ENCODE measurements at places on chromosomes 4 and X. TPM values are rescaled to one million over a fixed set of nuclear protein-coding genes. Genes with fewer than 3 reads are reported as not detected.

DNA sequence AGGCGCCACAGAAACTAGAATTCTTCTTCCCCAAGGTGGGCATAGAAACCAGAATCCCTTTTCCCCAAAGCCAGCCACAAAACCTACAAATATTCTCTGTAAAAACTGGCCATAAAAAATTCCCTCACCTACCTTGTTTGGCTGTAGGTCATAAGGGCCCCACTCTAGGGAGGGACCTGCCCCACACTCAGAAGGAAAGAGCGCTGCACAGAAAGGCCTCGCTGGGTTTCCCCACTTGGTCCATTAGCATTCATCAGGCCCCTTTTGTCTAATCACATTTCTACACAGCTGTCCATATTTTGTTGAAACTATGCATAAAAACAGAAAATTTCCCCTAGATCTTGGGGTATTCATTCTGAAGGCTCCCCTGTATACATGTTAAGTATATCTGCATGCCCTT, 54.1 kb downstream of the PHKA2 start:
- H3K27ac ChIP-seq: no peak overlapping the region
- no peaks in the 10 kb centered on the region for H3K4me1 ChIP-seq
- H3K36me3 ChIP-seq: peaks cover 2% of the 10 kb centered on the region
- DNase-seq: no peak

GRCh38 chrX:122504026-122504425, 680.1 kb upstream of the GRIA3 start:
- no peak overlapping the region for H3K4me3 ChIP-seq
- no peaks in the 10 kb centered on the region for H3K4me1 ChIP-seq
- no peak overlapping the region for H3K27ac ChIP-seq
- no peak for DNase-seq
- no peaks in the 10 kb centered on the region for H3K27me3 ChIP-seq
- no peaks in the 10 kb centered on the region for H3K36me3 ChIP-seq

GRCh38 chrX:74297766-74298165, 6.2 kb upstream of the ZCCHC13 start:
- DNase-seq: no peak
- no peaks in the 10 kb centered on the region for H3K27me3 ChIP-seq
- H3K4me3 ChIP-seq: no peak overlapping the region
- no peak overlapping the region for H3K27ac ChIP-seq

DNA sequence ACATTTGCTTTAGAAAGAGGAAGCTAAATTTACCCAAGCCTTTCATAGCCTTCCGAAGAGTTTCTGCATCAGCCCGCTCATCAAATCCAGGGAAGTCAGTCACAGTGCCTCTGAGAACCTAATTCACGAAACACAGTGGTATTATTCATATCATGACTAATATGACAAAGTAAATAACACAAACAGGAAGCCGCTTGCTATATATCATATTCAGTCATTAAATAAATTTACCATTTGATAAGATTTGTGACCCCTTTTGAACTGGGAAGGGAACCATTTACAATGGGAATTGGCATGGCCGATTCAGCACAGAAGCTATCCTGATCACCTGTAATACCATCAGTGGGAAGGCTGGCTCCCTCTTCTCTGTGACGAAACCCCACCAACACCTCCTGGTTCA, 10.5 kb downstream of the ANXA5 start:
- H3K36me3 ChIP-seq: peaks cover 26% of the 10 kb centered on the region
- no peak overlapping the region for H3K27ac ChIP-seq

- no peaks in the 10 kb centered on the region for H3K4me1 ChIP-seq
- no peaks in the 10 kb centered on the region for H3K36me3 ChIP-seq
- no peak overlapping the region for H3K4me3 ChIP-seq
- DNase-seq: no peak
Observed at GRCh38 chr4:68589790-68590189, 13.7 kb upstream of the UGT2B17 start.

DNA sequence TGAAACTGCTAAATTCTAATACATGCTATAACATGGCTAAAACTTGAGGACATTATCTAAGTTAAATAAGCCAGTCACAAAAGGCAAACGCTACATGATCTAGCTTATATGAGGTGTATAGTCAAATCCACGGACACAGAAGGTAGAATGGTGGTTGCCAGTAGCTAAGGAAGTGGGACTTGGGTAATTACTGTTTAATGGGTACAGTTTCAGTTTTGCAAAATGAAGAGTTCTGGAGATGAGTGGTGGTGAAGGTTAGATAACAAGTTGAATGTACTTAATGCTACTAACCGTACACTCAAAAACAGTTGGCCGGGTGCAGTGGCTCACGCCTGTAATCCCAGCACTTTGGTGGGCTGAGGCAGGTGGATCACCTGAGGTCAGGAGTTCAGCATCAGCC, 644.5 kb upstream of the DIPK2B start:
- DNase-seq: no peak
- H3K27me3 ChIP-seq: no peaks in the 10 kb centered on the region
- H3K4me1 ChIP-seq: no peaks in the 10 kb centered on the region
- peaks cover 41% of the 10 kb centered on the region for H3K36me3 ChIP-seq
- H3K4me3 ChIP-seq: no peak overlapping the region

DNA sequence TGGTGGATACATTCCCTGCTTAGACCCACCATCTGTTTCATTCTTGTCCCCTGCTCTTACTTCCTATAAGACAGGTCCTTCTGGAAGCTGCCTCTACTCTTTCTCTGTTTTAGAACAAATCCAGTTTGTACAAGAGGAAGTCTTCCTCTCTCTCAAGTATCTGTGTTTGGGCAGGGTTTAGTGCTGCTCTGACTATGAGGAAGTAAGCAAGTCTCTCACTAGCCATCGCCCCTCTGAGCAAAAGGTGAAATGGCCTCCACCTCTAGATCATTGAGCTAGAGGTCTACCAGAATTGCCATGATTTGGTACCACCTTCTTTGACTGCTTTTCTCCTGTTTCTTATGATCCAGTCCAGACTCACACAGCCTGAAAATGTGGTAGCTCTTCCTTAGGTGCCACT, 8.4 kb downstream of the BTK start:
- H3K4me3 ChIP-seq: no peak overlapping the region
- H3K27ac ChIP-seq: no peak overlapping the region
- H3K36me3 ChIP-seq: no peaks in the 10 kb centered on the region
- H3K27me3 ChIP-seq: no peaks in the 10 kb centered on the region

DNA sequence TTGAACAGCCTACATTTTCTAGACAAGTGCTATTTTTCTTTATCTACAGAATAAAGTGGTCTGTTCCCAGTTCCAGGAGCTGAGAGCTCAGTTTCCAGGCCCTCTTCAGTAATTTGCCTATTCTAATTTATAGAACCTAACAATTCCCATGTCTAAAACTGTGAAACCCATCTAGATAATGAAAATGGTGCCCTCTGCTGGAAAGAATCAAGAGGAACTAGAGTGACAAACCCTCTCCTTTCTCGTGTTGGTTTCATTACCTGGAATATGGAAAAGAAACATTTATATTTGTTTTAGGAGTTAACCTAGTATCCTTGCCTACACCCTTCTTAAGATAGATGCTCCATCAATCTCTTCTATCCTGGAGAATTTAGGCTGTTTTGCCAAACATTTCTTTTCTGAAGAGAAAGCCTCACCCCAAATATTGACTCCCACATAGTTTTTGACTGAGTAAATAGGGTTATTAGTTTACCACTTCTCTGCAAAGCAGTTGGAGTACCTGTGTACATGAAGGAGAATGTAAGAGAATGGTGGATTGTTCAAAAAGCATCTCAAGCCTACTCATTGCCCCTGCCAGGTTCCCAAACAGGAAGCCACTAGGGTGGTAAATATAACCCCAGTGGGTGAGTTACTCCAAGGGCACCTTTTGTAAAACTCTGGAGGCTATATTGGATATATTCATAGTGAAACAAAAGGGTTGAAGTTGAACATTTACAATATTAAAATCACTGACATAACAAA, 121.6 kb downstream of the RASL11B start:
- H3K4me3 ChIP-seq: no peak overlapping the region
- H3K4me1 ChIP-seq: no peaks in the 10 kb centered on the region
- DNase-seq: no peak
- H3K36me3 ChIP-seq: no peaks in the 10 kb centered on the region
- H3K27ac ChIP-seq: no peak overlapping the region

DNA sequence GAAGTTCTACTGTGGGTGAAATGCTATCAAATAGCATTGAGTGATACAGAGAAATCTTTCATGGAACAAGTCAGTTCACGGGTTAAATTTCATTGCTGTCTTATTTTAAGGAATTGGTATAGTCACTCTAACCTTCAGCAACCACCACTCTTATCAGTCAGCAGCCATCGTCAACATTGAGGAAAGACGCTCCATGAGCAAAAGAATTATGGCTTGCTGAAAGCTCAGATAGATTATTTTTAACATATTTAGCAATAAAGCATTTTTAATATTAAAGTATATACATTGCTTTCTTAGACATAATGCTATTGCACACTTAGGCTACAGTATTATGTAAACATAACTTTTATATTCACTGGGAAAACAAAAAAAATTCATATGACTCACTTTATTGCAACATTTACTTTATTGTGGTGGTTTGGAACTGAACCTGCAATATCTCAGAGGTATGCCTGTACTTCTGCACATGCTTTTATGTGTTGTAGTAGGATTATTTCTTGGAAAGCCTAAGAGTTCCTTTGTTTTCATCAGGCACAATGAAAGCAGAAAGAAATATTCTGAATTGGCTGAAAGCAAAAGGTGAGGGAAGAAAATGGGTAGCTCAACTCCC, 586.7 kb downstream of the GBA3 start:
- no peaks in the 10 kb centered on the region for H3K27me3 ChIP-seq
- H3K4me3 ChIP-seq: no peak overlapping the region
- H3K27ac ChIP-seq: no peak overlapping the region
- no peaks in the 10 kb centered on the region for H3K36me3 ChIP-seq
- no peak for DNase-seq

DNA sequence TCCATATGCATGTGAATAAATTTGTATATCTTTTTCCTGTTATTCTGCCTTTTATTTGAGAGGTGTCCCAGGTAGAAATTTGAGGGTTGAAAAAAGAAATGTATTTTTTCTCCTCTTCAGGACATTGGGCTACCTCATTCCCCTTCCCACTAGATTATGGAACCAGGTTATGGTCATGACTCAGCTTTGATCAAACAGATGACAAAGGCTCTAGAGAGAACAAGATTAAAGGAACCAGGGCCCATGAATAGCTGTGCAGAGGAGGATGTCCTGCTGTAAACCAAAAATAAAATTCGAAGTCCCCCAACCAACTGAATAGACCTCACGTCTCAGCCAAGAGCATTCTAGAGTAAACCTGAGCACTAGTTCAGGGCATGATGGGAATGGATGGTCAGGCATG, 313.2 kb downstream of the RAPGEF2 start:
- H3K27ac ChIP-seq: no peak overlapping the region
- DNase-seq: no peak
- no peaks in the 10 kb centered on the region for H3K36me3 ChIP-seq
- no peaks in the 10 kb centered on the region for H3K27me3 ChIP-seq

GRCh38 chrX:39508300-39508692, 589.5 kb downstream of the BCOR start:
- H3K36me3 ChIP-seq: no peaks in the 10 kb centered on the region
- no peak for DNase-seq
- no peaks in the 10 kb centered on the region for H3K4me1 ChIP-seq
- no peak overlapping the region for H3K27ac ChIP-seq
- H3K27me3 ChIP-seq: no peaks in the 10 kb centered on the region

DNA sequence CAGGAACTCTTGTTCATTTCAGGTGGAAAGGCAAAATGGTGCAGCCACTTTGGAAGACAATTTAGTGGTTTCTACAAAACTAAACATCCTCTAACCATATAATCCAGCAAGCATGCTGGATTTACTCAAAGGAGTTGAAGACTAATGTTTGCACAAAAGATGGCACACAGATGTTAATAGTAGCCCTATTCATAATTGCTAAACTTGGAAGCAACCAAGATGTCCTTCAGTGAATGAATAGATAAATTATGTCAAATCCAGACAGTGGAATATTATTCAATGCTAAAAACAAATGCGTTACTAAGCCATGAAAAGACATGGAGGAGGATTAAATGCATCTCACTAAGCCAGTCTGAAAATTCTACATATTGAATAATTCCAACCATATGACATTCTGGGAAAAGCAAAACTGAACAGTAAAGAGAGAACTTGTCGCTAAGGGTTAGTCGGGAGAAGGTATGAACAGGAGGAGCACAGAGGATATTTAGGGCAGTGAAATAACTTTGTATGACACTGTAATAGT, 48.2 kb upstream of the PCDH7 start:
- H3K4me3 ChIP-seq: no peak overlapping the region
- H3K27me3 ChIP-seq: no peaks in the 10 kb centered on the region
- no peaks in the 10 kb centered on the region for H3K36me3 ChIP-seq
- H3K27ac ChIP-seq: no peak overlapping the region
- DNase-seq: no peak
- H3K4me1 ChIP-seq: no peaks in the 10 kb centered on the region

GRCh38 chrX:118522230-118522926, 26.8 kb downstream of the DOCK11 start:
- H3K27ac ChIP-seq: no peak overlapping the region
- no peaks in the 10 kb centered on the region for H3K36me3 ChIP-seq
- H3K4me1 ChIP-seq: no peaks in the 10 kb centered on the region

GRCh38 chr4:129109965-129110824, 14.2 kb downstream of the C4orf33 start:
- no peaks in the 10 kb centered on the region for H3K4me1 ChIP-seq
- H3K36me3 ChIP-seq: no peaks in the 10 kb centered on the region
- no peak for DNase-seq
- no peak overlapping the region for H3K4me3 ChIP-seq

- no peaks in the 10 kb centered on the region for H3K27me3 ChIP-seq
- no peaks in the 10 kb centered on the region for H3K36me3 ChIP-seq
- H3K27ac ChIP-seq: no peak overlapping the region
- DNase-seq: no peak
- no peaks in the 10 kb centered on the region for H3K4me1 ChIP-seq
Observed at GRCh38 chr4:19348746-19349145, 903.0 kb upstream of the SLIT2 start.

GRCh38 chrX:2692221-2693112, 1.4 kb downstream of the CD99 start:
- peaks cover 42% of the 10 kb centered on the region for H3K27me3 ChIP-seq
- no peak overlapping the region for H3K27ac ChIP-seq
- no peak for DNase-seq

- DNase-seq: no peak
- no peak overlapping the region for H3K4me3 ChIP-seq
Observed at GRCh38 chr4:31422006-31422405, 701.8 kb downstream of the PCDH7 start.

DNA sequence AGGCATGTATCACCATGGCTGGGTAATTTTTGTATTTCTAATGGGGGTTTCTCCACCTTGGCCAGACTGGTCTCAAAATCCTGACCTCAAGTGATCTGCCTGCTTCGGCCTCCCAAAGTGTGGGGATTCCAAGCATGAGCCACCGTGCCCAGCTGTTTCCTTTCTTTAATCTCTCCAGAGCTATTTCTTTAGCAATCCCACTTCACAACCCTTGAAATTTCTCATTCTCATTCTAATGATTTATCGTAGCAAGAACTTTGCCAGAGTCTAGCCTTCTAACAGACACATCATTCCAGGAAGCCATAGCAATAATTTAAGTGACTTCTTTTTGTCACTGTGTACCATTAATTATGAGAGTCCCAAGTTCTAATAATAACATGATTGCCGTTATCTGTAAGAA, 68.6 kb downstream of the RXFP1 start:
- no peaks in the 10 kb centered on the region for H3K36me3 ChIP-seq
- H3K4me3 ChIP-seq: no peak overlapping the region
- DNase-seq: no peak

GRCh38 chrX:94854251-94854650, 1180.2 kb downstream of the FAM133A start:
- no peak overlapping the region for H3K27ac ChIP-seq
- no peak for DNase-seq
- H3K27me3 ChIP-seq: no peaks in the 10 kb centered on the region
- no peaks in the 10 kb centered on the region for H3K4me1 ChIP-seq
- no peaks in the 10 kb centered on the region for H3K36me3 ChIP-seq

Gene C4orf50
- total RNA-seq: 0.23 TPM

Gene BCAP31
- 157 TPM for total RNA-seq

Gene BMX
- not detected for total RNA-seq

Gene AKAP14
- total RNA-seq: 1.3 TPM

Gene ETDB
- not detected for total RNA-seq

Gene SLC49A3
- total RNA-seq: 8.8 TPM

Gene BEND4
- total RNA-seq: 45.4 TPM

All from H1 (cell line).